ENCODE measurements at places on chromosomes 7 and 10.

DNA sequence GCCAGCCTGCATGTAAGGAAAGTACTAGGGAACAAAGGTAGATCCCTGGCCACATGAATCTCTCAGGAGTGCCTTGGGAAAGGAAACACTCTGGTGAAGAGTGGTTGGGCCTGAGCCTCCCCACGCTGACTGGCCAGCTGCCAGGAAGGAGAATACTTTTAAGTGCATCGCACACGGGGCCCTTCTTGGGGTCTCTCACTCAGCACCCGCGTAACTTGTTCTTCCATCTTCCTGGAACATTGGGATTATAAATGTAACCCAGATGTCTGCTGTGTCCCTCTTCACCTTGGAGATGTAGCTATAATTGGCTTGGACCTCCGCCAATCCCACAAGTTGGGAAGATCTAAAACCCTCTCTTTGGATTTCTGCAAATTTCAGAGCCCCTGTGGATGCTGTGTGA lies 4.4 kb upstream of the GLI3 start:
- no peak for DNase-seq

GRCh38 chr7:727806-728460 lies 852 bp upstream of the PRKAR1B start:
- DNase-seq = no peak

GRCh38 chr10:87862679-87863052 lies 667 bp downstream of the KLLN start:
- no peak for DNase-seq

GRCh38 chr7:150404172-150404804 lies 25.2 kb downstream of the ZNF775 start:
- DNase-seq = no peak

- no peak for DNase-seq
These were observed 663 bp downstream of the HERPUD2 start for GRCh38 chr7:35694161-35694783.

- no peak for DNase-seq
These were observed 2.0 kb downstream of the CALML3 start for GRCh38 chr10:5526691-5527331.

DNA sequence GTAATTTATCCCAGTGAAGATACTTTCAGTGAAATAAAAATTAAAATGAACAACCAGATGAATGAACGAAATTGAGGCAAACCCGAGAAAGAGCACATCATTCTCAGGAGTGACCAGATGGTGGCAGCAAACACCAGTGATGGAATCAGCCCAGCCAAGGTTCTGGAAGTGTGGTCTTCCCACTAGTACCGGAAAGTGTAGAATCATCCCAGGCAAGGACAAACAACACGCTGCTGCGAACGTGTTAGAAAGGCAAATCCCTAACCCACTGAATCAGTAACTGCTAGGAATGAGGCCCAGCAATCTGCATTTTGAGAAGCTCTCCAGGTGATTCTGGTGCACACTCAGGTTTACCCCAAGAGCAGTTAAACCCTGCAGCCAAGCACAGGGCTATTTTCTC lies 15.5 kb upstream of the SLC18A3 start:
- DNase-seq = no peak

DNA sequence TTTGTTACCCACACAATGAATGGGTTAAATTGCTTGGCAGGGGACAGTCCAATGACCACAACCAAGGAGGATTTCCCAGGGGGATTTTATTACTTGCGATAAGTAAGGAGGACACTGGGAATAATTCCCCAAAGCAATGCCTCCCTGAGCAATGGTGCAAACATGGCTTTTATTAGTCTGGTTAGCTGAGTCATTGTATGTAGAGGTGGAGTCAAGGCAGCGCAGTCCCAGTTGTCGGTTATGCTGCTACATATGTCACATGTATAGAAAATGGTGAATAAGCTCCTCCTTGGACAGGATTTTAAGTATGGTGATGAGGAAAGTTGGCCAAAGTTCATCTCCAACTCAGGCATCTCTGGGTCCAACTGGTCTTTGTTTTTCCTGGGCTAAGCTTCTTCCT lies 3.9 kb upstream of the TRIM4 start:
- DNase-seq = no peak

- no peak for DNase-seq
These were observed 256.8 kb downstream of the BMPER start for GRCh38 chr7:34162027-34162565.

DNA sequence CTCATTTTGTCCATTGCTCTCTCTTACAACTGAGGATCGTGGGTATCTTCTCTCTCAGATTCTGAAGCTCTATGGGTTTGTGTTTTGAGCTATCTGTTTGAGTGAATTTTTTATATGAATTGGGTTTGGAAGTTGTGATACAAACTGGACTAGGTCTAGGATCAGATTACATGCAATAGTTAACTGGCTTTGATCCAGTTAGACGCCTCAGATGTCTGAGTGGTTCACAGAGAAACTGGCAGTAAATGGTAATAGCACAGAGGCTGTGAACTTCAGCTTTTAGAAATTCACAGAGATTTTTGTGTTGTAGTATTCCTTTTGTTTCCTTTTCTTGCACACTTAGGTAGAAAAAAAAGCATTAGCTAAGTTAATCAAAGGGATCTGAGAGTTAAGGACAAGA lies 12.7 kb upstream of the DNMBP start:
- no peak for DNase-seq

GRCh38 chr10:103949728-103950127 lies 17.2 kb upstream of the SLK start:
- DNase-seq = no peak

DNA sequence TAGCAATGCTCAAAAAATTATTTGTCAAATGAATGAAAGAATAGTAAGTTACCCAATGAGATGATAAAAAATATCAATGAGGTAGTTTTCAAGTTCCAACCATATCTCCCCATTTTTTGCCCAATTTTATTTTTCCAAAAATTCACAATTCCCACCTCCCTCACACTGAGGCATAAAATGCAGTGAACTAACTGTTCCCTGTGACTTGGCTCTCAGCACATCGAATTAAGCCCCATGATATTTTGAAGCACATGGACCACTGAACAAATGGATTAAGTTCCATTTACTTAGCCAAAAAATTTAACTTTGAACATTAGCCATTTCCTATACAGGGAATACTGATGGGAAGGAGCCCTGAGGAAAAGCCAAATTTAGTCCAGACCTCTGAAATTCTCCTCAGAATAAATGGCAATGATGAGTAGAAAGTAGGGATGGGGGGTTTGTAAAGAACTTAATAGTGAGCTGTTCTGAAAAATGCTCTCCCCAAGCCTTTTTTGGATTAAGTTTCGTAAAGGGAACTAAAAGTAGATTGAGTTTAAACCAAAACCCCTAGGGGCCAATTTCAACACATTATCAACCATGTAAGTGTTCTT lies 166.3 kb upstream of the GRM3 start:
- no peak for DNase-seq

GRCh38 chr7:56250135-56250534 lies 133.9 kb upstream of the NUPR2 start:
- no peak for DNase-seq

DNA sequence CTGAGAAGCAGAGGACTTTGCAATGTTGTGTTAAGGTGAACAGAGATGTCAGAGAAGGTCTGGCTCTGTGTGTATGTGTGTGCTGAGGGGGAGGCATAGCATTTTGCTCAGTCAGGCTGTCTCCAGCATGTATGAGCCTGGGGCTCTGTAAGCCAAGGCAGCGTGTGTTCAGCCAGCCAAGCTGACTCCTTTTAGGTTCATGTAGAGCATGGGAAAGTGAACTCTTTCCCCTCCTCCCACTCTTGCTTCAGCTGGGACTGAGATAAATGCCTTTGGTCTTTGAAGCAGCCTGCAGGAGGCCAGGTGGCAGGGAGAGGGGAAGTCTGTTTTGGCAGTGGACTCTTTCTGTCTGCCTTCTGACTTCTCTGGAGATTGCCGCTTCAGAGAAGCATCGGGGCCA lies 3.8 kb downstream of the SFXN2 start:
- DNase-seq = no peak

DNA sequence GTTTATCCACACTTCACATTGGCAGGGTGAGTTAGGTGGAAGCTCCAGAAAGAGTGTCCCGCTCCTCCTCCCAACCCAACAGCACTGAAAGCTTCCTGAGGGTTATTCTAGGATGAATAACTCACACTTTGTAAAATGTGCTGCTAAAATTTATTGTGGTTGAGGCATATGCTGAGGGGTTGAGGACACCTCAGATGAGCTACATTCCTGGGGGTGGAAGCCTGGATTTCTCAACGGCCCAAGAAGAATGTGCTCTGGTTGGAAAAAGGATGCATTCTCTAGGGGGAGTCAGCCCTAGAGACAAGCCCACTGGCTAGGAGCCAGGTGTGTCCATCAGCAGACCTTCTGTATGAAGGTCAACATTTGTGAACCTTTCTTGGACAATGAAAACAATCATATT lies 91.5 kb upstream of the PDE1C start:
- DNase-seq = peak; percentile 87

- DNase-seq = no peak
These were observed 230.6 kb upstream of the ZMIZ1 start for GRCh38 chr10:78838141-78838657.

GRCh38 chr10:19745672-19746071 lies 70.6 kb upstream of the PLXDC2 start:
- no peak for DNase-seq

GRCh38 chr7:116988363-116988989 lies 35.2 kb downstream of the ST7 start:
- no peak for DNase-seq

- no peak for DNase-seq
These were observed 5.0 kb downstream of the SKIDA1 start for GRCh38 chr10:21520509-21520908.

DNA sequence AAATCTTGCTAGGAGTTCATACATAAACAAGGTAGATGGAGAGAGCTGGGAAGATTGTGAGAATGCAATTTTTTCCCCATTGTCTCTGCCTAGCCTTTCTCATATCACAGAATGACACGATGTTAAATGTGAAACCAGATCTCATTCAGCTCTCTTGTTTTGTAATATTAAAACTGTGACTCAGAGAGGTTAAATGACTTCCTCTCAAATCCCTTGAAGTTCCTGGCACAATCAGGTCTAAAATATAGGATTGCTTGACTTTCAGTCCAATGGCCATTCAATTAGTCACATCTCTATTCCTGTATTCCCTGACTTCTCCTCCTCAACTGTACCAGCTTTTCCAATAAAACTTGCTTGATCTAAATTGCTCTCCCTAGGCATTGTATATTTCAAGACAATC lies 3.1 kb downstream of the ANKRD22 start:
- peak; percentile 68 for DNase-seq

- DNase-seq = no peak
These were observed 314.1 kb upstream of the ETV1 start for GRCh38 chr7:14303536-14303935.

- DNase-seq = peak; percentile 91
These were observed 61.9 kb downstream of the CACUL1 start for GRCh38 chr10:118692872-118693271.

- DNase-seq = no peak
These were observed 380.3 kb upstream of the LRGUK start for GRCh38 chr7:133746847-133747246.

DNA sequence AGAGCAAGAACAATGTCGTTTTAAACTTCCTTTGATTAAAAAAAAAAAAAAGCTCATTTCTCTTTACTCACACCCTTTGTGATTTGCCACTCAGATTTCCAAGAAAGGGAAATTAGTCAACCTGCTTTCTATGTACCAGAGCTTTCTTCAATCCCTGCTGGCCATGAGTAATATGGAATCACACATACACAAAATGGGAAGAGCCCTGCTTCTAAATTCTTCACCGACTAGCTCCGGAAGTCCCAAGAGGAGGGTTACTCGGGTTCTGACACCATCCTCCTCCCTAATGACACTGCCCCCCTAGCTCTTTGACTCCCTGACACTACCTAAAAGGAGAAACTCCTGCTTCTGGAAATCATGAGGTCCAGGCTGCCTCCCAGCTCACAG lies 81.8 kb upstream of the SFMBT2 start:
- no peak for DNase-seq
